Stimulated activated CD8-positive, alpha-beta memory T cell treated with anti-CD3 and anti-CD28 coated beads, Interleukin-7, amount 100 ng/mL, for 48 hours (primary cell): ENCODE measurements at places on chromosomes 5 and 9.

GRCh38 chr5:74370168-74370567 is 270.4 kb downstream of the ENC1 start:
- DNase-seq, result no peak

GRCh38 chr5:11110128-11110527 is 349.1 kb upstream of the DAP start:
- no peak for DNase-seq

DNA sequence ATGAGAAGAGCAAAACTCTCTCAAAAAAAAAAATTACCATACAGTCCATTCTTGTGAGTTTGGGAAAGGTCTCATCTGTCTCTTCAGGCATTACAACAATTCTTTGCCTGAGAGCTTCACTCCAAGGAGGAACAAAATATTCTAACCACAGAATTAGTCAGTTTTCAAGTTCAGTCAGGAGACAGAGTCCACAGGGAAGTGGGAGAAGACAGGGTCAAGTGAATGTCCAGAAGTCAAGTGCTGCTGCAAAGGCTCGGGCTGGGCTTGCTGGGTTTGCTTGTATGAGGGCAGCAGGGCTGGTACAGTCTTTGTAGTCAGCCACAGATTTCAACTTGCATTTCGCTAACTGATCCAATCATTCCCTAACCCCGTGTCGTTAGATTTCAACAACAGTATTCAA is 17.6 kb upstream of the HEXB start:
- DNase-seq, result no peak

GRCh38 chr5:79471556-79471955 is 42.4 kb downstream of the HOMER1 start:
- DNase-seq, result no peak

- no peak for DNase-seq
Measured at GRCh38 chr9:134942788-134943184, 25.1 kb upstream of the FCN1 start.

- no peak for DNase-seq
Measured at GRCh38 chr5:117880932-117881331, 1107.4 kb downstream of the DTWD2 start.

DNA sequence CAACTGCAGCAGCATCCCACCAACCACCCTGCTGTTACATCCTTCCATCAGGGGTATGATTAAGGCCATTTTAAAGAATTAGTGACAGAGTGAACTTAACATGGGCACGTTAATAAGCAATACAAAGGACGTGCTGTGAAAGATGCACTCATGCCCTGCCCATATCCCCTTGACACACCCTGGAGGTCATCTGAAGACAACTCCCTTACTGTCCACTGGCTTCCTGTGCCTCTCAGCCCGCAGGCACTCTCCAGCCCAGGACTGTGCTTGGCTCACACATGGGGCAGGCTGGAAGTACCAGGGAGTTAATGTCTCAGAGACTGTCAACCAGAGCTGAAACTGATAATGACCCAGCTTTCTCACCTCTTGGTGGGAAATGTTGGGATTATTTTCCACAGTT is 81.8 kb downstream of the TRIM36 start:
- DNase-seq, result no peak

GRCh38 chr5:39013938-39014337 is 60.3 kb downstream of the RICTOR start:
- no peak for DNase-seq

DNA sequence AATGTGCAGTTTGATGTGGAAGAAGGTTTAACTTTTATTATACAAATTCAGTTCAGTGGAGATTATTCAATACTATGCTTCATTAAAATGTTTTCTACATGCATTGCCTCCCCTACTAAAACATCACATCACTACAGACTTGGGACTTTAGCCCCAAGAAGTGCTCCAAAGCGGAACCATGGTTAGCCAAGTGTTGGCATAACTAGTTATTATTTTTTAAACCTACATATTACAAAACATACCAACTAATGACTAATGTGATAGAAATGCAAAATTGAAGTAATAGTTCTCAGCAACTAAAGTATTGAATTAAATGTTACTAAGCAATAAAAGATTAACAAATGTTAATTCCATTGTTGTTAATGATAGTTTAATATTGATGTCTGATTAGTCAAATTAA is 74.5 kb downstream of the XRCC4 start:
- no peak for DNase-seq

DNA sequence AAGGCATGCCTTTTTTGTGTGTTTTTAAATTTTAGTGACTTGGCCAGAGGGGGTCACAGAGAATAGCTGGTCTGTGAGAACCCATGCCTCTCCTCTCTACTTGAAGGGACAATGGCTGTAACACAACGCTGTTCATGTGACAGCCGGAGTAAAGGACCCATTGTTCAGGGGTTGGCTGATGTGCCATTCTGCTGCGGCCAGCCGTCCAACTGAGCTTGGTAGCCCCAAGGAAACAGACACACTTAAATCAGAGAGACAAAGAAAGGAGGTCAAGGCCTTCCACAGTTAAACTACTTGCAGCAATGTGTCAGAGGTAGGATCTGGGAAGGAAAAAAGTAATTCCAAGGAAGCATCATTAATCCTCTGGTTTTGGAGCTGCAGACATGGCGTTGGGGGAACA is 8.1 kb downstream of the MEGF10 start:
- no peak for DNase-seq

DNA sequence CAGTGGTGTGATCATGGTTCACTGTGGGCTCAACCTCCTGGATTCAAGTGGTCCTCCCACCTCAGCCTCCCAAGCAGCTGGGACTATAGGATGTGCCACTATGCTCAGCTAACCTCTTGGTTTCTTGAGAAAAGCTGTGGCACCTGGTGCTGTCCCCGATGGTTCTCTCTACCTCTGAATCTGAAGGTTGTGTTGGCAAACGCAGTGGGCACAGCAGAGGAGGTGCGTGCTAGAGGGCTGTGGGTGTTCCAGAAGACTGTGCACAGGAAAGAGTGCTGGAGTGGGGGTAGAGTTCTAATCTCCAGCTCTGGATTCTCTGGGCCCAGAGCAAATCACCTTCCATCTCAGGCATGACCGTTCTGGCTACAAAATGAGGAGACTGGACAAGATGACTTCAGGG is 12.5 kb downstream of the RGS3 start:
- no peak for DNase-seq

DNA sequence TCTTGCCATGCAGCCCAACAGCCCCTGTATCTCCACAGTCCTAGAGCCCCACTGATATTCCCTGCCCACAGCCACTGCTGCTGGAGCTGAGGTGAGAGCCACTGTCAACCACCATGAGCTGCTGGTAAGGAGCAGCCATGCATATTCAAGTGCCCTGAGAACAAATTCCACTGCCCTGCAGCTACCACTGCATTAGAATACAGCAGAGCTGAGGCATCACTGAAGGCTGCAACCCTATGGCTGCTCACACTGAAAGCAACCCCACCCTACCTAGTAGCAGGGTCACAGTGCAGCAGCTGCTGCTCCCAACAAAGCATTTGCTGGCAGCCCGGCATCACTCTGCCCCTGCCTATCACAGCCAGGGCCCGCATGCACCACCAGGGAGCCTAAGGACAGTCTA is 68.6 kb downstream of the SKIC3 start:
- DNase-seq, result no peak

GRCh38 chr5:99076723-99077640 is 148.2 kb upstream of the CHD1 start:
- DNase-seq, result no peak

DNA sequence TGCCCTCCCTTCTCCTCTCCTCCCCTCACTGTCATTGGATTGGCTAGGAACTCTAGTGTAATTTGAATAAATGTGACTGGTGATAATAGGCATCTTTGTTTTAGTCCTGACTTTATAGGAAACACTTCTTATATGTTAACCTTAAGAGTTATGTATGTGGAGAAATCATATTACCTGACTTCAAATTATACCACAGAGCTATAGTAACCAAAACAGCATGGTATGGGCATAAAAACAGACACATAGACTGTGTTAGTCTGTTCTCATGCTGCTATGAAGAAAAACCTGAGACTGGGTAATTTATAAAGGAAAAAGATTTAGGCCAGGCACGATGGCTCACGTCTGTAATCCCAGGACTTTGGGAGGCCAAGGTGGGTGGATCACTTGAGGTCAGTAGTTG is 9.4 kb downstream of the MRRF start:
- no peak for DNase-seq

GRCh38 chr5:61330845-61331406 is 1.1 kb upstream of the ZSWIM6 start:
- no peak for DNase-seq

DNA sequence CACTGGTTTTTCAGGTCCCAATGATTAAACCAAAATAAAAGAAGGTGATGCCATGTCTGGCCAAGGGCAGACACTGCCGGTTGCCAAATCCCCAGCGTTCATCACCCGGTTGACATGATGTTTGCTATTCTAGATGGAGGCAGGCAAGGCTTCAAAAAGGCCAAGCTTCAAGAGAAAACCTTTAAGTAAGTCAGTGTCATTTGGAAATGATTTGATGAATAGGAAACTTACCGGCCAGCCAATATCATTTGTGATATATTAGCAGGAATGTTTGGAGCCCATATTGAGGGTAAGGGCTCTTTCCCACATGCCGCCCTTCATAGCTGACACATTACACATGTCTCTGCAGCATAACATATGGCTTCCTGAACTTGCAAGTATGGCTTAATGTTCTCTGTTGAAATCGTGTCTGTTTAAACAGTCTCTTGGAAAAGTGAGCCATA is 89.5 kb upstream of the TTC23L start:
- DNase-seq, result no peak

DNA sequence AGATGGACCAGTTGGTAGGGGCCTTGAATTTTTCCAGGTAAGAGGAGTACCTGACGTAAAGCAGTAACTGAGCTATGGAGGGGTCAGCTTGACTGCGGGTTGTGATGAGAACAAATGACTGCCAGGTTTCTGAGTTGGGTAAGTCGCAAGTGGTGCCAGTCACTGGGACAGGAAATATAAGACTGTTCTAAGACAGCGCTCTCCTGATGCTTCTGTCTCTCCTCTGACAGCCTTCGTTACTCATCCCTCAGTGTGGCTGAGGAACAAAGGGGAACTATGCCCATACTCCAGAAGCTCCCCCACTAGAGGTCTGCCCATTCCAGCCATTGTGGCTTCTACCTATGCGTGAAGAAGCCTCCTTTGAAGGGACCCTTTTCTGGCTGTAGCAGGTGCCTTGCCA is 13.3 kb downstream of the CAVIN4 start:
- DNase-seq, result no peak

DNA sequence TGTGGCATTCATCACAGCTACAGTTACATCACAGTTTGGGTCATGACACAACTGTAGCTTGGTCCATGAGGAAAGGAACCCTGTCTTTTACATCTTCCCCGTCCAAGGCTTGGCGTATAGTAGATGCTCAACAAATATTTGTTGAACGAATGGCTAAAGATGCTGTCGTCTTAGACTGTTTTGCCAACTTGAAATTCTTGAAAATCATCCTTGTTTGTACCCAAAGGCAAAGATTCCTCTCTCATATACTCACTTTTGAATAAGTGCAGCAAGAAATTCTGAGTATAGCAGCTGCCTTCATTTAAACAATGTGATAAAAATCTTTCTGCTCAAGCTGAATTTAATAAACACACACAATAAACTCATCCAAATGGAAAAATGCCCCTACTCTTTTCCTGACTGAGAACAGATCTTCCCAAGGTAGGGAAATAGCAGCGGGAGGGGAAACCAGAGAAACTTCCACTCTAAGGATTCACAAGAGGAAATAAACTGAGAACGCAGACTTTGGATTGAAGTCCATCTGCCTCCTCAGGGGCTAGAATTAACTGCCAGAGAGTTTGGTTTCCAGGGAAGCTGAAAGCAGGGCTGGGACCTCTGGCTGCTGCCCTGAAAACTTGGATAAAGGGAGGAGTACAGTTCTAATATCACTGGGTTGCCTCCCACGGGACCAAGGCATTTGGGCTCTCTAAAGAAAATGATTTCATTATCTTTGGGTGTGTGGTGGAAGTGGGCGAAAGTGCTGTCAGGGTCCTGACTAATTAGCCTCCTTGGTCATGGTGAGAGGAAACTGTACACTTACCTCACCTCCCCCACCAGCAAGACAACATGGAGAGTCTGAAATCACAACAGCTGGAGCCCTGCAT is 99.1 kb downstream of the DPYSL3 start:
- DNase-seq, result no peak

- no peak for DNase-seq
Measured at GRCh38 chr9:79880626-79881025, 308.9 kb downstream of the TLE4 start.

GRCh38 chr9:93826209-93826608 is 128.9 kb downstream of the BARX1 start:
- DNase-seq, result no peak

DNA sequence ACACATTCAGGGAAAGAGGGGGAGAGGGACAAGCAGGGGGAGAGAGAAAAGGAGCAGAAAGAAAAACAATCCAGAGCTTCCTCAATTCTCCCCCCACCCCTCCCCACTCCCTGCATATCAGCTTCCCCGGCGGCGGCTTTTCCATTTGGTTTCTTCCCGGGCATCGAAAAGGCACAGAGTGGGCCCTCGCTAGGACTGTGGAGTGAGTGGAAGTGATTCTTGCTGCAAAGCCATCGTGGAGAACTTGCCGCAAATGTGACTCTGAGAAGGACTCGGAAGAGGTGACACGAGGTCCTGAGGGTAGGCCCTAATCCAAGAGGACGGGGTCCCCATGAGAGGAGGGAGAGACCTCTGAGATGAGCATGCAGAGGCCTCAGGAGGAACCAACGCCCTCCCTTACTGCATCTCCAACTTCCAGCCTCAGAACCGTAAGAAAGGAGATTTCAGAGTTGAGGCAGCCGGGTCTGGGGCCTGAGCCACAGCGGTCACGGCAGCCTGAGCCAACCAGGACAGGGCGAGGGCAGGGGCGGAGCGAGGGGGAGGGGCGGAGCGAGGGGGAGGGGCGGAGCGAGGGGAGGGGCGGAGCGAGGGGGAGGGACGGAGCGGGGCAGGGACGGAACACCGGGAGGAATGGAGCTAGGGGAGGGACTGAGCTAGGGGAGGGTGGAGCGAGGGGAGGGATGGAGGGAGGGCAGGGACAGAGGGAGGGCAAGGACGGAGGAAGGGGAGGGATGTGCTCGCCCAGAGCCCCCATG is 21.2 kb upstream of the SARDH start:
- no peak for DNase-seq

DNA sequence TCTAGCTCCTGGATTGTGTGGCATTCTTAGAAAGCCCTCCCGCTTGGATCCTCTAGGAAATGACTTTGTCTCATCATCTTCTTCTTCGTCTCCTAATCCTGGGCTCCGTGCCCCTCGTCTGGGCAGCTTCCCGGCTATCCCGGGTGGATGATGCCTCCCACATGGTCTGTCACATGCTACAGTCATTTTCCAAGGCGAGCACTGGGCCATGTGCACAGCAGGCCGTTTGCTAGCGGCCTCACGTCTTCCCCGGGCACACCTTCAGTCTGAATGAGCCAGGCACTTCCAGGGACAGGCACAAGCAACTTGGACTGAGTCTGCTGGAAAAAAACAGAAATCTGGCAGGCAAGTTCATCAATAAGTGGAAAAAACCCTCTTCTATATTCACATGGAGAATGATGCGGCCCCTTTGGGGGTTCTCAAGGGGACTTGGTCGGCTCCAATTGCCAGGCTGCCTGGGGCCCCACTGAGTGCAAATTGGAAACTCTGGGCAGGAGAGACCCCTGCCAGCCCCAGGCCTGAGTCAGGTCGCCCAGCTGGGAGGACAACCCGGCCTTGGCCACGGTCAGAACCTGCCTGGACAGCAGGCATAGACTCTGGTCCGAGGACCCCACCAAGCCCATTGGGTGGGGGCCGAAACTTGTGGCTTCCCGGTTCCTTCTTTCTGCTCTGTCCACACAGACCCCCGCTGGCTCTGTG is 11.1 kb upstream of the WNK2 start:
- no peak for DNase-seq
